Effector CD4-positive, alpha-beta T cell (primary cell): ENCODE measurements at places on chromosomes 2 and 18.

GRCh38 chr2:178863856-178864620 lies 56.8 kb upstream of the TTN start:
- no peak for DNase-seq

GRCh38 chr18:77433076-77433475 lies 183.4 kb downstream of the GALR1 start:
- DNase-seq, result no peak

DNA sequence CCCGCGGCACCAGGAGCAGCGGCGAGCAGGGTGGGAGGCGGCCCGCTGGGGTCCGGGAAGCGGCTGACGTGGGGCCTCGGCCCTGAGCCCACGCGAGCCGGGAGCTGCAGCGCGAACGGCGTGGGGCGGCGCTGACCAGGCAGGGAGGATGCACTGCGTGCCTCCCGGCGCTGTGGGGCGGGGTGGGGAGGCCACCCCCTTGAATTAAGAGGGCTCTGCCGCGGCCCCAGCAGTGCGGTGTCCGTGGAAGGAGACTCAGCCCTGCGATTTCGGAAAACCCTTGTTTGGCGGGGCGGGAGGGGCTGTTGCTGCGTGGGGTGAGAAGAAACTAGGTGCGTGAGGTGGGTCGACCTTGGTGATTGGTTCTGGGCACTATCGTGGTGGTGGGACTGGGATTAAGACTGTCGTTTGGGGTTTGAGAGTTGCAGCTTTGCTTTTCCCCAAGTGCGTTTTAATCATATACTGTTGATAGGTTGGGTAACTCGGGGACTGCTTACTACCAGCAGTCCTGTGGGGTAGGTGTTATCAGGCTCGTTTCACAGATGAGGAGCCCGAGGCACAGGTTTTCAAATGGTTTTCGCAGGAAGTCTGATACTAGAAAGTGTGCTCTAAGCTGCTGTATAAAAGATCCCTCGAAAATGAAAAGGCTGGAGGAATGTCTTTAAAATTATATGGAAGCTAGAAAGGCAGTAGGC lies 722 bp downstream of the ACSL3 start:
- DNase-seq, result peak; percentile 22

DNA sequence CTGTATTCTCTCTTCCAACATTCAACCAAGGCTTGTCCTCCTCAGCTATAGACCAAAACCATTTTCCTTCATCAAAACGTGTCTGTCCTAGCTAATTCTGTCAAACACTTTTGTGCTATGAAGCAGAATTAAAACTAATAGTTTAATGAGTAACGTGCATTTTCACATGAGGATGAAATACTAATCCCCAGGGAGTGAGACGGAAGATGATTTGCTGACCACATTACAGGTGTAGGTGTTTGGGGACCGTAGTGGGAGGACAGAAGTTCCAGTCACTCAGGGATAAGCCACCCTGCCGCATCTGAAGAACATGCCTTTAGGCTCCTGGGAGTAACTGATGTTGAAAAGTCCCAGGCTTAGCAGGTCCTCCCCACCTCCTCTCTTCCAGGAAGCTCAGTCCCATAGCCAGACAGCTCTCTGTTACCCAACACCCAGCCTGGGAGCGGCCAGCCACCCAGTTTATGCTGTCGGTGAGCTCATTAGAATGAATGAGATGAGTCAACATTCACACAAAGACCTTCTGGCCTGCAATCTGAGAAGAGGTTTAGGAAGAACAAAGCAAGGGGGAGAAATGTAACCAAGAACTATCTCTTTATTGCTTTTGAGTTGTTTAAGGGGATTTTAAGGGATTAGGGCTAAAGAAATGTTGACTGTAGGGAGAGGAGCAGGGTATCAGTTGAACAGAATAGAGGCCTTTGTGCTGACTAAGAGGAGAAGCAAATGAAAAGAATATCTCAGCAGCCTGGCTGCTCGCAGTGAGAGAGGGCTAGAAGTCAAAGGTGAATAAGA lies 122.5 kb downstream of the FOXI3 start:
- DNase-seq, result no peak

- DNase-seq, result no peak
These were observed 33.0 kb downstream of the TMEFF2 start for GRCh38 chr2:192161656-192162290.

DNA sequence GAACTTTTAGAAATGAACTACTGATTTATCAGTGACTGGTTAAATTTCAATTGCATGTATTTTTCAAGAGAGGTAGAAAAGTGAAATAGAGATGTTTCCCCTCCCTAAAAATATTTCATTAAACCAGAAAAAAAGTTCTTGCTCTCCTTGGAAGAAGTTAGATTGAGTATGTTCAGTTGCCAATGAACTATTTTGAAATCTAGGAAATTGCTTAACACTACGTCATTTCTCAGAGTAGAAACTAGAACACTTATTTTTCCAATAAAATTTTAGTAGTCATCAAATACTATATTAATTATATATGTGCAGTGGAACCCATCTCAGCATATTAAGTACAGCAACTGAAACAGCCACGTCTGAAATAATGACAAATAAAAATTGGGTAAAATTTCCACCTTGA lies 51.8 kb upstream of the STAT1 start:
- no peak for DNase-seq

GRCh38 chr2:219486380-219486959 lies 12.2 kb upstream of the GMPPA start:
- no peak for DNase-seq

- no peak for DNase-seq
These were observed 111.2 kb downstream of the BAZ2B start for GRCh38 chr2:159505196-159505595.

- DNase-seq, result peak; percentile 38
These were observed 851 bp downstream of the EIF2AK3 start for GRCh38 chr2:88626171-88627054.

DNA sequence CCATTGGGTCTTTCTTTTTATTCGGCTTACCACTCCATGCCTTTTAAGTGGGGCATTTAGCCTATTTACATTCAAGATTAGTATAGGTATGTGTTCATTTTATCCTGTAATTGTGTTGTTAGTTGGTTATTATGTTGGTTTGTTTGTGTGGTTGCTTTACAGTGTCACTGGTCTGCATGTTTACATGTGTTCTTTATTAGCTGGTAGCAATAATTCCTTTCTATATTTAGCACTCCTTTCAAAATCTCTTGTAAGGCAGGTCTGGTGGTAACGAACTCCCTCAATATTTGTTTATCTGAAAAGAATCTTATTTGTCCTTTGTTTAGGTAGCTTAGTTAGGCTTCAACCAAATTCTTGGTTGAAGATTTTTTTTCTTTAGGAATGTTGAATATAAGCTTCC lies 68.7 kb upstream of the XDH start:
- no peak for DNase-seq

DNA sequence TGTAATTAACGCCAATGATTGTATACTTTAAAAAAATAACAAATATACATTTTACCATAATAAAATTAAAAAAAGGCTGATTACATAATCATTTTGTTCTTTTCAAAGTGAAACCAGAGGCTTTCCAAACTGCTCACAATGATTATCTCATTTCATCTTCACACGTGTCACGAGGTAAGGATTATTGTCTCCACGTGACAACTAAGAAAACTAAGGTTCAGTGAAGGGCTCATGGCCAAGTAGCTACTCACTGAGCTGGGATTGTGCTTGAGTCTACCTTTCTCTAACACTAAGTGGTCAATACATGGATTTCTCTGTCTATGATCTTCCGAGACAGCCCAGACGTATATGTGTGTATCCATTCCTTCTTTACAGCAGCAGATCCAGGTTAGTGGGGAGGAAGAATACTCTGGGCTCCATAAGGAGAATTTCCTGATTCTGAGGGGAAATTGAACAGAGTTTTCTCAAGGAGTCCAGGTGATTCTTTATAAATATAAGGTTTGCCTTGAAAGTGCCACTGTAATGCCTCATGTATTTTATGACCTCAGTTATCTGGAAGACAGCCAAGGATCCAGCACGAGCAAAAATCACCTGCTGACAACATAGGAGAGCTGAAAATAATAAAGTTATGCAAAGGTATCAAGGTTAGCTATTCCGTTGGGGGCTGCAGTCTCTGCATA lies 25.6 kb upstream of the ACSL3 start:
- DNase-seq, result no peak

DNA sequence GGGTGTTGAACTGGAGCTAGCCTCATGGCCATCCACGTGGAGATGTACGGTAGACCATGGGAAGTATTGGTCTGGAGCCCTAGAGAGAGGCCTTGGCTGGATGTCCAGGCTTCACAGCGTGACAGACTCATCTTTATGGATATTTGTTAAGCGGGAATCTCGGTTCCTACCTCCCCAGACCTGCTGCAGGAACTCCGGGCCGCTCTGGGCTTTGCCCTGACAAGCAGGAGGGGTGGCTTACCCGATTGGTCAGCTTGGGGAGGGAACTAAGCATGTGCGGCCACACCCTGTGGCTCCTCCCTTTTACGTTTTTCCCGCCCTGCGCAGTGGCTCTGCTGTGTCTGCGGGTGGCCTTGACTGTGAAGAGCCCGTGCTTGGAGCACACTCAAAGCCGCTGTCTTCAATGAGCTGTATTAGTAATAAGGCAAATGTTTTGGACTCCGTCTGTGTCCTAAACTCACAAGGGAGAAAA lies 52.3 kb downstream of the PAPOLG start:
- no peak for DNase-seq

DNA sequence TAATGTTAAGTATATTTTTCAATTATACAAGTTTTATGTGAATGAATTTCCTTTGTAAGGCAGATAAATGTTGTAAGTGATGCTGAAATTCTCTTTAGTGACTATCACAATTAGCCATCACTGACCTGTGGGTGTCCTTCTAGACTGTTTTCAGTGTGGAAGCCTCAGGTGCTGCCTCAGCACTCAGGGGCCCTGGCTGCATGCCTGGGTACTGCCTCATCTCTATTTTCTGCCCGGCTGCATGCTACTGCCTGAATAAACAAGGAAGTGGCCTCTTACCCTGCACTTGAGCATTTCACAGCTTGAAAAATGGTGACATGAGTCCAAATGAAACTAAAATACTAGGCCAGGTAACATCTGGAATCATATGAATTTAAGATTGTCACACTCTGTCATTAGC lies 787.6 kb upstream of the SALL3 start:
- DNase-seq, result no peak

DNA sequence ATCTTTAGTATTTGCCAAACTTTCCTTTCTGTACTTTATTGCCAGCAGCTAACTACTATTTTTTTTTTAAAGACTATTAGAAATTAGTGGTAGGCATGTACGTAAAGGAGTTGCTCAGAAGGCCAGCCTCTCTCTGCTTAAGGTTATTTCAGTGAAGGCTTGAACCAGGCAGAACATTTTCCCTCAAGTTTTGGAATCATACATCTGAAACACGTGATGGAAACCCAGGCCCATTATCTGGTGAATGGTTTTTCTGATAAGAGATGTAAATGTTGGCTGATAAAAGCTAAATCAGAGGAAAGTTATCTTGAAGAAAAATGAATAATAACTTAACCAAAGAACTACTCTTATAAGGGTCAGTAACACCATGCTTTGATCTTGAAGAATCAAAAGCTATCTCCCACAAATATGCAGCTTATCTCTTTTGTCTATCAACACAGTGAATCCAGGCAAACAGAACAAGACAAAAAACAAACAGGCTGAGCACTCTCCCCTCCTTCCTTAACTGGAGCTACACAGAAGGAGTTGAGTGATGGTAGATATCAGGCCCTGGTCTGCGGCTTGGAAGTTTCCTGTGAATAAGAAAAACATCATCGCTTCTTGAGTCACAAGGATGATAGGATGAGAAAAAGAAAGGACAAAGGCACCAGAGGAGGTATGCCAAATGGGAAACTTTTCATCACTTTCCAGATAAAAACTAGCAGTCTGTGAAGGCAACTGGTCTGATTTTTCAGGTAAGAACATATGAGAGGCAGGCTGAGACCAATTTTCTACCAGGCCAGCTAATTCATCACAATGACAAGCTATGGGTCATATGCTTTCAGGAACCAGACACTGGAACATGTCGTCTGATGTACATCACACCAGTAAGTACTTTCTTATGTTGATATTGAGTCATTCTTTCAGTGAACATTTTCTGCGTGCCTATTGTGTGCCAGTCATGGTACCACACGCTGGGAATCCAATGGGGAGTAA lies 88.4 kb upstream of the STK17B start:
- peak; percentile 42 for DNase-seq

DNA sequence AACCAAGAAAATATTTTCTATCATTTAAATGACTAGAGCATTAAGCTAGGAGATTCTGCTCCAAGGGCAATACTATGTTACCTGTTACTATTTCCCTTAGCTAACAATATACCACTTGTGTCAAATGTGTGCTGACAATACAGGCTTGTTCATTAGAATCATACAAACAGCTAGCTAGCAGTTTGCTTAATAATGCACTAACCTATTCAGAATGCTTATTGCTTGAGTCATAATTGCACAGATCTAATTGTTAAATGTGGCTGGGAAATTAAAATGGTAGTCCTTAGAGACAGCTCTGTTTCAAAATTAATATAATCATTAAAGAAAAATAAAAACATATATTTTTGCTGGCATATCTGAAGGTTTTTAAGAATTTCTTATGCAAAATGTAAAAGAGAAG lies 344.2 kb downstream of the ERBB4 start:
- DNase-seq, result no peak

DNA sequence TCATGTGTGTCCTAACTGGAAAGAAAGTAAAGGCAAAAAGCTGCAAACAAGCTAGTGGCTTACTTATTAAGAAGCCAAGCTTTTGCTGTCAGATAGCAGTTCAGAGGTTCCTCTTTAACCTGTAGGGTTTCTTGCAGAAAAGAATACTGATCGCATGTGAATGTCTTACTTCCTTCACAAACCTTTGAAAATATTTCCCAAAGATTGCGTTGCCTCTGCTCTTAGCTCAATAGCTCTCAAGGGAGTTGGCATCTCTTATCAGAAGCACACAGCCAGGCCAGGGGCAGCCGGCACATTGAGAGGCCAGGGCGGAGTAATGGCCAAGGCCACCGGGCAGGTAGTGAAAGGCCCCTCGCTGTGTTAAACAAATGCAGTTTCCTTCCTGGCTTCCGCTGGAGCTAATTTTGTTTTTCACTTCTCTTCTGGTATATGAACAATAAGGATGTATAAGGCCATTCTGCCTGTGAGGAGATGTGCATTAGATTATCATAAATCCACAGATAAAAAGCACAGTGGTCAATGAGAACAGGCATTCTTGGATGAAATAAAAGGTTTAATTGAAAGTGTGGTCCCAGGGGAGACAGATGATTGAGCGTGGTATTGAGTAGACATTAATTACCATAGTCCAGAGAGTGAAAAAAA lies 542.4 kb upstream of the NRP2 start:
- DNase-seq, result no peak

DNA sequence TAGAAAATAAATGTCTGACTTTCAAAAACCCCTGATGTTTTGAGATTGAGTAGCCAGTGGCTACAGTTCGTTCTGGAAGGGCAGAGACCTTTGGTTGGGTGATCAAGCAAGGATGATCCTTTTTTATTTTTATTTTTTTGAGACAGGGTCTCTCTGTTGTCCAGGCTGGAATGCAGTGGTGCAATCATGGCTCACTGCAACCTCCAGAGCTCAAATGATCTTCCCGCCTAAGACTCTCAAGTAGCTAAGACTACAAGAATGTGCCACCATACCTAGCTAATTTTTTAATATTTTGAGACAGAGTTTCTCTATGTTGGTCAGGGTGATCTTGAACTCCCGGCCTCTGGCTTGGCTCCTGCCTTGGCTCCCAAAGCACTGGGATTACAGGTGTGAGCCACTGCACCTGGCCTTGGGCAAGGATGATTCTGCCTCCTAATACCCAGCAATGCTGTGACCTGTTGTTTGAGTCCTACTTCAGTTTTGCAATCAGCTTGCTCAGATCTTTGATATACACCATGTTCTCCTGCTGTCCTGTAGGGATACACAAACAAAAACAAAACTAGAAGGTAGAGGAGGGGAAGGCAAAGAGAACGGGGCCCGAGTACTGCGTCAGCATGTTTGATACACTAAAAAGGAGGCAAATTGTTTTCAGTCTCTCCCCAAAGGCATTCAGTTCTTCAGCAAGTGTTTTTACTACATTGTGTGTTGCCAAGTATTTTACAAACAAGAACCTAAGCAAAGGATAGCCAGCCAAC lies 59.2 kb upstream of the LYPD6B start:
- DNase-seq, result no peak
